ENCODE measurements at places on chromosomes 3 and 15. TPM values are rescaled to one million over a fixed set of nuclear protein-coding genes. Genes with fewer than 3 reads are reported as not detected.

Gene EIF4G1
- total RNA-seq, result 215 TPM

DNA sequence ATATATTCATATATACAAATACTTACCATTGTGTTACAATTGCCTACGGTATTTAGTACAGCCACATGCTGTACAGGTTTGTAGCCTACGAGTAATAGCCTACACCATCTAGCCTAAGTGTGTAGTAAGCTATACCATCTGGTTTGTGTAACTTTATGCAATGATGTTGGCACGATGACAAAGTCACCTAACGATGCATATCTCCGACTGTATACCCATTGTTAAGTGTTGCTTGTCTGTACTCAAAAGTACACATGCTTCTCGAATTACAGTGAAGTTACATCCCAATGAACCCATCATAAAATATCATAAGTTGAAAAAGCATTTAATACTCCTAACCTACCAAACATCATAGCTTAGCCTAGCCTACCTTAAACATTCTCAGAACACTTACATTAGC is 327.1 kb downstream of the KBTBD8 start:
- no peak for DNase-seq

Gene CSPG5
- under 0.01 TPM for total RNA-seq

- peak; percentile 3 for DNase-seq
These were observed 73.0 kb downstream of the SPRED1 start for GRCh38 chr15:38325648-38325990.

DNA sequence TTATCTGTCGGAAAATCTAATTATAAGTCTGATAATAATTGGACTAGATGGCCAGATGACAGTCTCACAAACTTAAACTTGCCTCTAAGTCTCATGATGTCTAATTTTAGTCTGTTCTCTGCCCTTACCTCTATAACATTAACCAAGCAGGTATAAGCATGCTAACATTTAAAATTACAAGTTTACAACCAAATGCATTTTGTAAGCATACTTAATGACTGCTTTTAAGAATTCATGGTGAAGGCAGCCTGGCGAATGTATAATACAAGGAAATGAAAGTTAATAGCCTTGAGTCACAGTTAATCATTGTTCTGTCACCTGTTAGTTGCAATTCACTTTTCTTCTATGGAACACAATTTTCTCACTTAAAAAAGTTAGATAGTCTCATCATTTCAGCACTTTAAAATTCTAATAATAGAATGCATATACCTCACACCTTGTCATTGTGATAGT is 16.5 kb downstream of the BCHE start:
- DNase-seq, result no peak

Gene HTR3E
- total RNA-seq, result not detected
